ENCODE measurements at places on chromosomes 12 and 14.

- no peak for DNase-seq
Observed at GRCh38 chr12:79274501-79275064, 410.0 kb downstream of the SYT1 start.

DNA sequence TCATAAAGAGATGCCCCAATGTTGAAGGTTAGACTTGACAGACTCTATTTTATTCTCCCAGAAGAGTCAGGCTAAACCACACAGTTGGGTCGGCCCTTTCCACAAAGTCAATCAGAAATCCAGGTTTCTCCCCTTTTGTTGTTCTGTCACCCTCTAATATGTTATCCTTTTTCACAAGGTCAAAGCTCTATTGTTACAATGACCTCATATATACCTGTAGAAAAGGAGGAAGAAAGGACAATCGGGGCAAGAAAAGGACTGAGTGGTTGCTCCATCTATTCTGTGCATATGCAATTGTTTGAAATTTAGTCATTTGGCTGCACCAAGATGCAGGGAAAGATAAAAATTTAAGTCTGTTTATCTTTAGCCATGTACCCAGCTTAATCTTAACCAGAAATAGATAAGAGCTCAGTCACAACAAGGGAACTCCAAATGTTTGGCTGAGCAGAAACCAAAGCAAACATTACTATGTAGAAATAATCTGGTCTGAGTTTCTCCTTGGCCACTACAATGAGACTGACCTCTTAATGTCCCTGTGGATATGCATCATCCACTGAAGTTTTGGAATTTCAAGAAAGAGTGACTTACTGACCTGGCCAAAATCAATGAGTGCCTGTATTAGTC, 503.7 kb downstream of the GALC start:
- peak; percentile 6 for DNase-seq

GRCh38 chr12:13422291-13422690, 225.8 kb downstream of the EMP1 start:
- no peak for DNase-seq

DNA sequence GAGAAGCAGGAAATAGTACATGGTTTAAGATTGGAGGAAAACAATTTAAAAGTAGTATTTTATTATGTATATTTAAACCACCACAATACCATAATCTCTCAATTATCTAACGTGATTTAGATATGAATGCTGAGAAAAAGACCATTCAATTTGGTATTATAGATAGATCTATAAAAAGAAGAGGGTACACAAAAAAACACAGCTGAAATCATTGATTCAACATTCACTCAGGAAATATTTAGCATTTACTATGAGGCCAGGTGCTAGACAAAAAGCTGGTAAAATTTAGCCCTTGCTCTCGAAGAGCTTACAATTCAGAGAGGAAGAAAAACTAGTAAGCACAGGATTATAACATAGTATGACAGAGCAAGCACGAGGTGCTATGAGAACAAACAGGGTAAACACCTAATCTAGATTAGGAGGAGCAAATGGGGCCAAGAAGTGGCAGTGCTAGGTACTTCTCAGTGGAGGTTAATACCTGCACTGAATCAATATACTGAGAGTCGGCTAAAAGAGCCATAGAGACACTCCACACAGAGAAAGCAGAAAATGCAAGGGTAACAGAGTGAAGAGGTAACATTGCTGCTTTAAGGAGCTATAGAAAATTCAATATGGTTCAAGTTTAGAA, 27.6 kb downstream of the TRIP11 start:
- DNase-seq: no peak

- no peak for DNase-seq
Observed at GRCh38 chr14:70981000-70981952, 74.0 kb downstream of the PCNX1 start.

DNA sequence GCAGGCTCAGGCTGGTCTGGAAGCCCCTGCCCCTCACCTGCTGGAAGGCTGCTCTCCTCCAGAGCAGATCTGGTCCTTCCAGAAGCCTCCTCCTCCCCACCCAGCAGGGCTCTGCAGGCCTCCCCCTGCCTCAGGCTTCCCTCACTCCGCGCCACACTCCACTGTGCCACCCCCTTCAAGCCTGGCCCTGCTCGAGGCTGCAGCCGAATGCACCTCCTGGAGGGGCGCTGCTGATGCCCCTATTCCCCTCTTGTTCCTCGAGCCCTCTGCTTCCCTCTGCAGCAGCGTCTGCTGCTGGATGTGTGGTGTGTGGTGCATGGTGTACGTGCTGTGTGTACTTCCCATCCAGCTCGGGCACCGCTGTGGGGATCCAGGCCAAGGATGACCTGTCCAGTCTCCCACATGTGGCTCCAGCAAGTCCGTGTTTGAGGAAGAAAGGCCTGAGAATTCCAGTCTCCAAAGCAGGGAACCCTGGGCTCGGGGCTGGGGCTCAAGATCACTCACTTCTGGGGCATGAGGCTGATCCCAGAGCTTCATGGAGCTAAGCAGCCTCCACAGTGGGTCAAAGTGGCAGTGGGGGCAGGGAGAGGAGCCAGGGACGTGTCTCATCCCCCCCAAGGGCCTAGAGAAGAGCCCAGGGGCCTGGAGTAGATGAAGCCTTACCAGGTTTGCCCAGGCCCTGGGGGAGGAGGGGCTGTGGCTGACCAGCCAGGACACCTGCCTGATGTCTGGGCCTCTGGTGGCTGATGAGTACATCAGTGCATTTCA, 136.0 kb upstream of the C14orf180 start:
- DNase-seq: no peak

- no peak for DNase-seq
Observed at GRCh38 chr14:20476776-20477175, 7.6 kb downstream of the PNP start.
